Left renal cortex interstitium (tissue), 4 donors: ENCODE measurements at places on chromosomes 5 and 9.

GRCh38 chr5:14213253-14213652 is 70.1 kb downstream of the TRIO start:
- DNase-seq: no peak

DNA sequence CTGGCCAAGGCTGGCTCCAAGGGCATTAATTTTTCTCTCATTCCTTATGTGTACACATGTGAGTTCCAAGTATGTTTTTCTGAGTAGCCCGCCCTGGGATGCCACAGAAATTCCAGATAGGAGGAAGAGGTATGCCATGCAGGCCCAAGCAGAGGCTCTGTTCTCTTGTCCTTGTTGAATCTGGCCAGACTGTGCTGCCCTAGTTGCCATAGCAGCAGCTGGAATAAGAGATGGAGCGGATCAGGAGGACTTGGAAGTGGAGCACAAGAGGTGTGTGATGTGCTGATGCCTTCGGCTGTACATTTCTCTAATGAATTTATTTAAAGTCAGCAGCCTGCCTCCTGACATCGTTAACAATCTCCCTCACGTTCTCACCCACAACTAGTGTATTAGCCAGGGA is 235.6 kb upstream of the RPS23 start:
- DNase-seq: no peak

DNA sequence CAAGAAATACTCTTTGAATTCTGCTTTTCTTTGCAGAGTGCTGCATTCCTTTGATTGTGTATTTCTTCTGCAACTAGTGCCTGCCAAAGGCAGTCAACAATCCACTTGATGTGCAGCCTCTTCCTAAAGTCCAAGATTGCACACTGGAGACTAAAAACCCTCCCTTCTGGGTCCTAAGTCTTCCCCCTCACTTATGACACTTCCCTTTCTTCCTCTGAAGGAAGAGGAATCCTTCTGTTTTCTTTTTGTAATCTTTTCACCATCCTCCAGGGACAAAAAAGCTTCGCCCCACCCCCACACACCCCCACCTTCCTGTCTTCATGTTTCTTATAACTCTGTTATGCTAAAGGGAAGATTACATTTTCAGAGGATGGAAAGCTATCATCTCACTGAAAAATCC is 39.9 kb downstream of the WDR36 start:
- no peak for DNase-seq

DNA sequence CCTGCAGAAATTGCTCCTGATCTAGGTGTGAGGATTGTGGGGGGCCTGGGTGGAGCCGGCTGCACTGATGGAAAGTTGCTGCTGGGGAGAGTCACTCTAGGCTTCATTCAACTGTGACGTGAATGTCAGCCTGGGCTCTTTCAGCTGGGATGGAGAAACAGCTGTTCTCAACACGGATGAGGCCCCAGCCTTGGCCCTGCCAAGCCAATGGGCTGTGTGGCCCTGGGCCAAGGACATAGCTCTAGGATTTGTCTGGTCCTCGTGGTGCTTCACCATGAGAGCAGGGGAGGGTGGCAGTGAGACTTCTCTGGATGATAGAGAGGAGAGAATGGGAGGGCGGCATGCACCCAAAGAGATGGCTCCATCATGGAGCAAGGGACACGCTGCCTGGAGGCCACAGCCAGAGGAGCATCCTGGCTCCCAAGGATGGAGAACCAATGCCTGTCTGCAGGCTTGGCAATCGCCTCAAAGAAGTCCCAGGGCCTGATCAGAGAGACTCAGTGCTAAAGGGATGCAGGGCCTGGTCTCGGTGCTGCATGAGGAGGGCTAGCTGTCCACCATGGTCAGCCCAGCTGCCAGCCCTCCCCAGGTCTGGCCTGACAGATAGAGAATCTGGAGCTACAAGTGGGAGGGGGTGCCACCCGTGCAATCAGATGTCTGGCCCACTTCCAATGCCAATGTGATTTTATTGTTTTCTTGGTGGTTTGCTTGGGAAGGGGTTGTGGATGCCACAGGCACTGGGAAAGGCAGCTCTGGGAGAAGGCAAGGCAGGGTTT is 141.0 kb downstream of the GADD45G start:
- DNase-seq: no peak

- DNase-seq: no peak
These were observed 64.9 kb downstream of the CDC42SE2 start for GRCh38 chr5:131328536-131329285.

DNA sequence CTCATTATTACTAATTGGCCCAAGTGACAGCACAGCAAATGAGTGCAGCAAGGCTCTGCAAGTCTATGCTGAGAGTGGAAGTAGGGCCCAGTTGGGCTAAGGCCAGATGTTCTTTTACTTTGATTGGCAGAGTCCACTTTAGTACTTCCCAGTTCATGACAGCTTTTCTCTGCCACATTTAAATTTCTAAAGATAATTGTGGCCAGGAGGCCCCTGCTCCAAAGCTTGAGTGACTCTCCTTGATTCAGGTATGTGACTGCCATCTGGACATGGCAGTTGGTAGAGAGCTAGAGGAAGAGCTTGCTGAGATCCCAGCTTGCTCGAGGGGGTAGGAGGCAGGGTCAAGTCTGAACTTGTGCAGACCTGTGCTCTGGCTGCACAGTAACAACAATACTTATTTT is 154.1 kb downstream of the CARTPT start:
- no peak for DNase-seq

GRCh38 chr5:17992291-17992690 is 358.0 kb downstream of the TAF11L14 start:
- DNase-seq: no peak

DNA sequence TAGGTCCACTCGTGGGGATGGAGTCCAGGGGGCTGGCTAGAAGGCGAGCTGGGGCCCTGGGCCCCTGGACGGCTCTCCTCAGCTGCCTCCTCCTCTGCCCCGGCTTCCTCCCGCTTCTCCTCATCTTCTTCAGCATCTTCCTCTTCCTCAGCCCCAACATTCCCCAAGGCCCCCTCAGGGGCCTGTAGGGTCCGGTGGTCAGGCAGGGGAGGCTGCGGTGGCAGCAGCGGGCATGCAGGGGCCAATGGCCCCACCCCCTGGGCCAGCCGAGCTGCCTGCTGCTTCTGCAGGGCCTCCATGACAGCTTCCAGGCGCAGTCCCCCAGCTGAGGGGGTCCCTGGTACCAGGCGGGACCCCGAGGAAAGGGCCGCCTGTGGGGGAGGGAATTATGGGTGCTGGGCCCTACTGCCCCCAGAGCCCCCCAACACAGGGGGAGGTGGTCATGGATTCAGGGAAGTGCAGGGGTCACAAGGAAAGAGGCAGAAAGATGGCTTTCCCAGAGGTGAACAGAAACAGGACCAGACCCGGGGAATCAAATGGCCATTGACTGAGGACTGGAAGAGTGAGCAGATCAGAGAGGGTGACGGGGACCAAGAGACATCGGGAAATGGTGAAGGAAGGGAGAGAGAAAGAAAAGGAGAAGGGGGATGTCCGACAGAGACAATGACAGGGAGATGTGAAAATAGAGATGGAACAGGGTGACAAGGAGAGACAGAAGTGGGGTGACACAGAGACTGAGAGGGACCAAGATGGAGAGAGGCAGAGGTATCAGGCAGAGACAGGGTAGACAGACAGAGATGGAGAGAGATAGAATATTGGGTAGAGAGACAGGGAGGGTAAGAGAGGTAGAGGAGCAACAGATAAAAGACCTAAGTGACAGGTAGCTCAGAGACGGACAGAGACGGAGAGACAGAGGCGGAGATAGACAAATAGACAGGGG is 880 bp downstream of the ARID3C start:
- no peak for DNase-seq

GRCh38 chr9:6781476-6781875 is 23.7 kb downstream of the KDM4C start:
- no peak for DNase-seq

- no peak for DNase-seq
These were observed 96.5 kb upstream of the SLCO6A1 start for GRCh38 chr5:102595332-102595731.

DNA sequence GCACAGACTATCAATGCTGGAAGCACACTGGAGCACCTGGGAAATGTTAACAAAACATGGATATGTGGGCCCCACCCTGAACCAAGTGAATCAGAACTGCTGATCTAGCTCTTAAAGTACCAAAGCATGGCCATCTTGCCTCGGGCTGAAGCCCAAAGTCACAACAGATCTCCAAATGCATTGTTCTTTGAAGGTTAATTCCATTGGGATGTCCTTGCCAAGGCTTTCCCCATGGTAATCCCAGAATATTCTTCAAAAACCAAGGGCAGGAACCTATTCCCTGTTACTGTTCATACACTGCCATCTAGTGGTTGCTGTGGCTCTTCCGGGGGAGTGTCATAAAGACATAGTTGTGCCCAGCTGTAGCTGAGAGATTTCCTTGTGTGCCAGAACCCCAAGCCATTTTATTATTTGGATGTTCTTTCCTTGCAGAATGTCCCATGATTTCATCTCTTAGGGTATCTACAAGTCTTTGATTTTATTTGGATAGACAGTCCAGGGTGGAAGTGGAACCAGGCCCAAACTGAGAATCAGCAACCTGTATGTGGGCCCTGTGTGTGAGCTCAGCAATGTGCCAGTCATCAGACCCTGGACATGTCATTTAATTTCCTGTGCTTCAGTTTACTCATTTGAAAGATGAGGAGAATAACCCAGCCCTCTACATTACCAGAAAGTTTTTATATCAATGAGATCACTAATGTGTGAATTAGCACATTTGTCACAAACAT is 290.0 kb downstream of the ACTL7B start:
- no peak for DNase-seq

DNA sequence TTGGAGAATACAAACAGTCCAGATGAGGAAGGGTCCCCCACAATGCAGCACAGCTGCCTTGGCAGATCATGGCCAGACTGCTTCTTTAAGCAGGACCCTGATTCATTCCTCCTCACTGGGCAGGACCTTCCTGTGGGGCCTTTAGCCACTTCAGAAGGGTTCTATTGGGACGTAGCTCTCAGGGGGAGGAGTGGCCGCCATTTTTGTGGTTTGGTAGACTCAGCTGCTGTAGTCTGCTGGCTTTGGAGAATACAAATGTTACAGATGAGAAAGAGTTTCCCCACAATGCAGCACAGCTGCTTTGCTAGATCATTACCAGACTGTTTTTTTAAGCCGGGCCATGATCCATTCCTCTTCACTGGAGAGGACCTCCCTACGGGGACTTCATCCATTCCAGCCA is 57.4 kb downstream of the TMEM38B start:
- no peak for DNase-seq

DNA sequence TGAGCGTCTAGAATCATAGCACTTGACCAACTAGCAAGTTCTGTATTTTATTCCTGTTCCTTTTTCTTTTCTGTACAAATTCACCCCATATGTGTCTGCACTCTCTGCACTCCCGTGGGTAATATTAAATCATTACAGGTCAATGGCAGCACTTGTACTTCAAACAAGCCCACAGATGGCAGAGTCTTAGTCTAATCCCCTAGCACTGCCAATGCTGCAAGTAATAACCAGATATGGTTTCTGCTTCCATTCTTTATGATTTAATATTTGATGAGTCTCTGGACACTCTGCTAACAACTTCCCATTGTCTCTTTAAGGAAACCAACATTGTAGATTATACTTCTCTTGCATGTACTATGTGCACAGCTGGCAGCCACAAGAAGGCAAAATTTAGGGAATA is 343.8 kb upstream of the CHD1 start:
- no peak for DNase-seq

DNA sequence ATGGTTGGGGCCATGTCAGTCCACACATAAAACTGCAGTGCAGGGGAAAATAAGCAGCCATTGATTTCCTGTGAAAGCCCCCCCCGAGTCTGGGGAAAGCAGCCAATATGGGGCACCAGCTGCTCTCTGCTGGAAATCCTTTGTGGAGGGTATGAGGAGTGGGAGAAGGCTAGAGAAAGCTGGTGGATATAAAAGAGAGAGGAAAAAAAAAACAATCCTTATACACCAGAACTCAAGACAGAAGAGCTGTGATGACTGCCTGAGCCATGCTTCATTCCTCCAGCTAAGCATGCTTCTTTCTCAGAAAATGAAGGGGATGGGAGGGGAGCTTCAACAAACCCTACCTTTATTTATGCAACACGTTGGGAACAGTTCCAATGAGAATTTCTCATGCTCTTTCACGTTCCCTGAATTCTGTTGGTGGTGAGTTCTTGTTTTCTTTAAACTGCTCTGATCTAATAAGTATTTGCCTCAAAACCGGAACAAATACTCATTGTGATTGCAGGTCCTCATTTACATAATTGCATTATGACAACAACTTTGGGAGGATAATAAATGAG is 688.0 kb upstream of the SEMA6A start:
- no peak for DNase-seq

DNA sequence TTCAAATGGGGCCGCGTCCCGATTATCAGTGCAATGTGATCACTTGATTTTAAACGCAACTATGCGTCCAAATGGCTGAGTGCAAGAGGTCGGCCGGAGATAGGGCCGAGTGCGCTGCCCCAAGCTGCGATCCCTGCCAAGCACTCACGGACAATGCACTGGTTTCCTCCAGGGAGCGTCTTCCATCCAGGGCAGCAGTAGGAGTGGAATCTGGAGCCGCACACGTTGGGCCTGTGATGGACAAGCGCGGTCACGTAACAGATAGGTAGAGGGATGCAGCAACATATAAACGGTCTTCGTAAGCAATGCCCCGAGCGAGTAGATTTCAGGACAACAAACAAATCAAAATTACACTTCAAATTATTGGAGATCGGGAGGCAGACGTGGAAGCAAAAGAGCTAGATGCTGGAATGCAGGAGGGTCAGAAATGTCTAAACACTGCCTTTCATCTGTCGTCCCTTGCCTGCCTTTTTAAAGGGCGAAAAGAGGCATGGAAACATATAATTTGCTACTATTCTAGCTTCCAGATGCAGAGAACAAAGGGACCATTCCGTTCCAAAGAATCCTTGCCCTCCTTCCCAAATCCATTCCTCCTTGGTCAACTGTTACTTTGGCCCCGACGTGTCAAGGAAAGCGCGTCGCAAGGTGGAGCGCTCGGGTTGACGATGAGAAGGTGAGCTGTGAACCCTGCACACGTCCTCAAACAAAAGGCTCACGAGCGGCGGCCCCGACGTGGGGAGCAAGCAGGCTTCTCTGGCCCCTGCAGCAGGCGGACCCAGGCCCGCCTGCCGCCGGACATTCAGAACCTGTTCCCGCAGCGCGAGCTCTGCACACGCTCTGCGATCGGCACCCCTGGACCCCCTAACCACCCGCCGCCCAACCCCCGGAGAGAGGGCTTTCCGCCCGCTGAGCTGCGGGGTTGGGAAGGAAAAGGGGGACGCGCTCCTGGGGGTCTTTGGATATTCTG is 1.5 kb downstream of the FBN2 start:
- no peak for DNase-seq

DNA sequence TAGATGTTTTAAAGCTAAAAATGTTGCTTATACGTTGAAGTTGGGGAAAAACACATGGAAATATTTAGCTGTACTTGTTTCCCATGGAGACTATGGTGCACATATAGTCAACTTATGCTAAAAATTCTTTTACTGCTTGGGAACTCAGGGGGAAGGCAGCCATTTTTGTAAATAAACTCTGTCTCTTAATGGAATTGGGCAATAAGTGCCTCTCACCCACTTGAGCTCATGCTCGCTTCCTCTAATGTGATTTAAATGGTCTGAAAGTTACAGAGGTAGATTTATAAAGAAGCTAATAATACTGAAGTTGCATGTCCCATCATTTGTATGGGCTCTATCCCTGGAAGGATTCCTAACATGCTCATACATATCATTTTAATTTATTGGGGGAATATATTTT is 523.8 kb downstream of the RASEF start:
- DNase-seq: no peak

- no peak for DNase-seq
These were observed 41.5 kb downstream of the VCAN start for GRCh38 chr5:83513081-83513480.

GRCh38 chr9:105333811-105334210 is 89.4 kb downstream of the SLC44A1 start:
- no peak for DNase-seq
